ENCODE measurements at places on chromosomes 7 and 10.

DNA sequence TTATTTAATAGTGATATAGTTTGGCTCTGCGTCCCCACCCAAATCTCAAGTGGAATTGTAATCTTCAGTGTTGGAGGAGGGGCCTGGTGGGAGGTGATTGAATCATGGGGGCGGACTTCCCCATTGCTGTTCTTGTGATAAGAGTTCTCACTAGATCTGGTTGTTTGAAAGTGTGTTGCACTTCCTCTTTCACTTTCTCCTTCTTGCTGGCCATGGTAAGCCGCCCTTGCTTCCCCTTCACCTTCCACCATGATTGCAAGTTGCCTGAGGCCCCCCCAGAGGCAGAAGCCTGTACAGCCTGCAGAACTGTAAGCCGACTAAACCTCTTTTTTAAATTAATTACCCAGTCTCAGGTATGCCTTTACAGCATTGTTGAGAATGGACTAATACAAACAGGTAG lies 101.4 kb downstream of the MTPAP start:
- DNase-seq, result no peak

DNA sequence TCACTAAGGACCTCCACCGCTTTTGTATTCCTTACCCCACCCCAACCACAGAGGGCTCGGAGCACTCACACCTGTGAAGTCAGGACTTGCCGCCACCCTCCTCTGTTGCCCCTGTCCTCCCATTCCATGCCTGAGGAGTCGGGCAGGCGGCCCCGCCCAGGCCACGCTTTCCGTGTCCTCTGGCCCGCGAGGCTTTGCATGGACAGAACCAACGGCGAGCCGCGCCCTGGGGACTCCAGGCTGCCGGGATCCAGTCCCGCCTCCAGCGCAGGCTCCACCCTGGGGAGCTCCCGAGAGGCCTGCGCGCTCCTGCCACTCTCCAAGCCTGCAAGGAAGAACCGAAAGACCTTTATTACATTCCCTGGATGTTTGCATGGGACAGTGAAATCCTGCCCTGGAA lies 366.4 kb upstream of the POM121L12 start:
- no peak for DNase-seq

GRCh38 chr7:106047818-106048705 lies 64.0 kb downstream of the SYPL1 start:
- DNase-seq, result no peak

- peak; percentile 47 for DNase-seq
Observed at GRCh38 chr10:43362191-43362839, 9.1 kb upstream of the FXYD4 start.

GRCh38 chr10:25130906-25131305 lies 43.9 kb upstream of the GPR158 start:
- DNase-seq, result no peak
